ENCODE measurements at places on chromosomes 1 and 21.

DNA sequence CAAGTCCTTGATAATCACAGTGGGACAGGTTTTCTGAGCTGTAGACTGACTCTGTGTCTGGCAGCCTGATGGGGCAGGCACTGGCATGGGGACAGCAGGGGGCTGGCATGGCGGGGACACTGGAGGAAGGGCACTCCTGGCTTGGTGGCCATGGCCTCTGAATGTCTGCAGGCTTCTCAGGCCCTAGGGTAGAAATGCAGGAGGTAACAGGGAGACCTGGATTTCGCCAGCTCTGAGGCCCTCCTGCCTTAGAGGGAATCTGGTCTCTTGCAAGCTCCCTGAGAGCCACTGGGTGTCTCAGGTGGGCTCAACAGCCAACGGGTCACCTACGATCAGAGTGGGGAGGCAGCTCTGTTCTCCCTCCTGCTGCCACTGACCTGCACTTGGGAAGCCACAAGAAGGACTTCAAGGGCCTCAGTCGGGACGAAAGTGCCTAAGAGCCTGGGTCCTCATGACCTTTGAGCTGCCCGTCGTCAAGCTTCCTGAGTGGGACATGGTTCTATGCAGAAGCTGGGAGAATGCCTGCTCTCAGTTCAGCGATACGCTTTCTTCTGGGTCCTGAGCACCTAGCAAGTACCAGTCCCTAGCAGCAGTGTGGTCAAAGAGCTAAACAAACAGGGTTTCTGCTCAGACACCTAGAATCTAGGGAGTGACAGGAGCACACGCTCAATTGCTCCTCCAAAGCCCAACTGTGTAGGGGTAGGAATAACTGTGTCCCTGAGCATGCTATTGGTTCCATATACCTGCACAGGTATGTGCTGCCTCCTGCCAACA lies 569.0 kb downstream of the PTPRU start:
- no peak for DNase-seq

- DNase-seq = no peak
Observed at GRCh38 chr21:17523007-17523451, 10.2 kb downstream of the CXADR start.

- DNase-seq = no peak
Observed at GRCh38 chr1:32335535-32335789, 571 bp downstream of the MARCKSL1 start.

DNA sequence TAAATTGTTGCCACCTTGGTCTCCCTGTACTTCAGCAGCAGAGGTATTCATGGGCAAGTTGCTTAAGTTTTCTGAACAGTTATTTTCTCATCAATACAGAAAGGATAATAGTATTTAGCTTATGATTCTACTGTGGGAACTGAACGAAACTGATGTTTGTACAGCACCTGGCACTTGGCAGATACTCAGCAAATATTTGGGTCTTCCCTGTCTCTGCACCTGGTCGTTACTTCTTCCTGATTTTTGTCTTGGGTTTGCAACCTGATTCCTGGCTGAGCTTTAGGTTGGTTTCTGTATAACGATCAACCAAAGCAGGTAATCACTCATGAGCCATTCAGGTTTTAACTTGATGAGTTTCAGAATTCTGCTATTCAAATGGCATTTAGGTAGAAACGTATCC lies 490.6 kb downstream of the KIF26B start:
- DNase-seq = no peak

- DNase-seq = no peak
Observed at GRCh38 chr1:207873055-207873890, 37.7 kb downstream of the CD34 start.

GRCh38 chr1:160429702-160430535 lies 29.6 kb downstream of the VANGL2 start:
- no peak for DNase-seq

GRCh38 chr1:28642056-28642846 lies 616 bp downstream of the TAF12 start:
- DNase-seq = no peak

DNA sequence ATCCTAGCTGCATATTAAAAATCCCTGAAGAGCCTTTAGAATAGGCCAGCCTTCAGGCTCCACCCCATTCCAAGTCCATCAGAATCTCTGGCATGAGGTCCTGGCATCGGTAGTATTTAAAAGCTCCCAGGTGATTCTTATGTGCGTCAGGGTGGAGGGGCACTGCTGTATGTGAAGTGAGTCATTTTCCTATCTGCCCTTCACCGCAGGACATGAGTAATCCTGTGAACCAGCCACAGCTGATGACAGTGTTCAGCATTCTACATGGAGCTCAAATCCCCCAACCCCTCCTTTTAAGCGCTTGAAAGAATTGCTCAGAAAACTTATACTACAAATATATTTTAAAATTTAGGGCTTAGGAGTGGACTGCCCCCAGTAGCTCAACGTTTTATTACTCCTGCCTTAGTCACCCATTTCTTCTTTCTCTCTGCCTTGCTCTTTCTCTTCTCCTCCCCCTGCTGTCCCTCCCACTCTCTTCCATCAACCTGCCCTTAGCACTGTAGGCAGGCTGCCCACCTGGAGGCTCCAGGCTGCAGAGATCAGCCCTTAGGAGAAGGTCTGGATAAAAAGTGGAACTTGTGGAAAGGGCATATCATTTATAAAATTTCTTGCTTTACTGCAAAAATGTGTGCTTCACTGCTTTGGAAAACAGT lies 73.8 kb upstream of the ZNF281 start:
- no peak for DNase-seq

DNA sequence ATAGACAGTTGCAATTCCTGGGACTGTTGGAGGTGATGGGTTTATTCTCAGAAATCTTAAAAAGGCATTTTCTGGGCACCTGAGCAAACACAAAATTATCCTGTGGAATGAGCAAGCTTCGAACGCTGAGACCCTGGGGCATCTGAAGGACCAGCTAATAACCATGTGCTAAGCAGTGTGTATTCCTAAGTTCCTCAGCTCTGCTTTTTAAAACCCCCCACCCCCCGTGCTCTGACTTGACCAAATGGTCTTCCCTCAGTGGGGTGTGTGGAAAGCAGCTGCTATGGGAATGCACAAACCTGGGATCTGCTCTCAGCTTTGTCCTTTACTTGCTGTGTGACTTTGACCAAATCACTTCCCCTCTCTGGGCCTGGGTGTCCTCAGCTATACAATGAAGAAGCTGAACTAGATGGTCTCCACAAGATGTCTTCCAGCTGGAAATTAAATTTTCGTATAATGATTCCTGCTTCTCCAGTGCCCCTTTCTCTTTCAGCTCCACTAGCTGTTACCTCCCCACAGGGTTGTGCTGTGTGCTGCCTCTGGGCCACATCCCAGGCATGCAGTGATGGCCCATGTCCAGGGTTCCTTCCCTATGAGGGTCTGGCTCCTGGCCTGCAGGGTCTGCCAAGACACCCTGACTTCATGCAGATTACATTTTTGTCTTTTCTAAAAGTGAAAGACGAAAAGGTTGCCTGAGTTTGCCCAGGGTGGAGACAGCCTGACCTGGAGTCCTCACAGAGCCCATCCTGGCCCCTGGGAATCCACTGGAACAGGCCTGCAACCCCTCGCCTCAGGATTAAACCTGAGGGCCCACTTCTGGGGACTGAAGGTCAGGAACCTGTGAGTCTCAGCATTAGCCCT lies 14.9 kb upstream of the CD247 start:
- no peak for DNase-seq

- DNase-seq = no peak
Observed at GRCh38 chr1:230792691-230793462, 45.7 kb downstream of the CAPN9 start.

GRCh38 chr1:58402444-58402843 lies 144.1 kb downstream of the OMA1 start:
- DNase-seq = no peak

All from stimulated activated CD8-positive, alpha-beta memory T cell treated with anti-CD3 and anti-CD28 coated beads, Interleukin-4, amount 100 ng/mL, for 4 hours (primary cell).